ENCODE measurements at places on chromosomes 2 and 18.
A peak's percentile ranks its signal among the peaks of the same experiment; 100 is the strongest.

DNA sequence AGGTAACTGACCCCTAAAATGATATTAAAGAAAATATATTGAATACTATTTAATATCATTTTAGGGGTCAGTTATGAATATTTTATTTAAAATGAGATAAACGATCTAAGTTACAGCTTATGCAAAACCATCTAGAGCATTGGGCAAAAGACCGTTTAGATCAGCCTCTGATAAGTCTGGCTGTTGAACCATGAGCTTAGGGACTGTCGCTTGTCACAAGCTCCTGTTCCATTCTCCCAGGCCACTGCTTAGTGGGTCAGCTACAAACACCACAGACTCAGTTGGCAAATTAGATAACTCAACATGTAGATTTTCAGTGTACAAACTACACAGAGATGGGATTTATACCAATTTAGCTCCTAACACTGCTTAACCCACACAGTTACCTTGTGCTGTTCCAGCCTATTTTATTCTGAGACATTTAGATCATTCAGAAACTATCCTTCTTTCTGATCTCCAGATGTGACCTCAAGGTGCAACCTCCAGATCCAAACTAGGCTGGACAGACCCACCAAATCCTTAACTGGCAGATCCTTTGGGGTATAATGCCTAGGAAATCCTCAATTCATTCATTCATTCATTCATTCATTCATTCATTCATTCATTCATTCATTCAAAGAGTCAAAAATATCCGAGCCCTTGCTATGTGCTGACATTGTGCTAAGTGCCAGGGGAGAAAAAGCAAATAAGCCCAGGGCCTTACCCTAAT is 82.8 kb downstream of the HRH4 start:
- no peak for DNase-seq

DNA sequence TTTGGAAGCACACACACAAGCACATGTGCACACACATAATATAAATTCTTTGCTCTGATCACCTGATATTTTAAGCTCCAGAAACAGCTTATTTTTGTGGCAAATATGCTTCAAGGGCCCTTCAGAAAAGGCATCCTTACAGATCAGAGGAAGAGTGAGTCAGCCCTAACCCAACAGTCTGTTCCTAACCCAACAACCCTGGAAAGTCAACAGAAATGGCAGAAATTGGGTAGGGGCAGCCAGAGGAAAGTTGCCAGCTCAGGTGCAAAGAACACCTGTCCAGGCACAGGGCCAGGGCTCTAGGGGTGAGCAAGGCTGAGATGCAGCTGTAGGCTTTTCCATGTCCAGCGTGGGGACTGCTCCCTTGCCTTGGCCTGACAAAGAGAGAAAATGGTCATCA is 6.4 kb upstream of the NCKAP5 start:
- no peak for DNase-seq

GRCh38 chr2:240481720-240482119 is 46.3 kb downstream of the GPC1 start:
- no peak for DNase-seq

GRCh38 chr18:63664571-63664970 is 2.9 kb upstream of the SERPINB3 start:
- no peak for DNase-seq

GRCh38 chr2:172599947-172600346 is 44.1 kb downstream of the PDK1 start:
- DNase-seq = no peak

DNA sequence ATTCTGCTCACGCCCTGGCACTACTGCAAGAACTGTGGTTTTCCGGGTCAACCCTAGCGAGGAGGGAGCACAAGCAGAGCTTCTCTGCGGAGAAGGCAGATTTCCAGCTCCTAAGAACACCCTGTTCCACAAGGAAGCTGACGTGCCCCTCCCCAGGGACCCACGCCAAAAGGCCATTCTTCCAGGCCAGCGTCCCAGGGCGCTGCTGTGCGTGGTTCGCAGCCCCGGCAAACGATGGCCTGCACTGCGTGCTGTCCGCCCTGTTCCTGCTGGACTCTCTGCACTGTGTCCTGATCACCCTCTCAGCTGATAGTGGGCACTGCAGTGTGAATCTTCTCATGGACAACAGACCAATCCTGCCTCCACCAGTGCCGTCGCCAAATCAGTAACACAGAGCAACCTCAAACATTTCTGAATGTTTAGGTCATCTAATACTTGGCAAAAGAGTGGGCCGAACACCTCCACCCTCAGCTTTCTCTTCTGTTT is 49.1 kb downstream of the ADI1 start:
- no peak for DNase-seq

DNA sequence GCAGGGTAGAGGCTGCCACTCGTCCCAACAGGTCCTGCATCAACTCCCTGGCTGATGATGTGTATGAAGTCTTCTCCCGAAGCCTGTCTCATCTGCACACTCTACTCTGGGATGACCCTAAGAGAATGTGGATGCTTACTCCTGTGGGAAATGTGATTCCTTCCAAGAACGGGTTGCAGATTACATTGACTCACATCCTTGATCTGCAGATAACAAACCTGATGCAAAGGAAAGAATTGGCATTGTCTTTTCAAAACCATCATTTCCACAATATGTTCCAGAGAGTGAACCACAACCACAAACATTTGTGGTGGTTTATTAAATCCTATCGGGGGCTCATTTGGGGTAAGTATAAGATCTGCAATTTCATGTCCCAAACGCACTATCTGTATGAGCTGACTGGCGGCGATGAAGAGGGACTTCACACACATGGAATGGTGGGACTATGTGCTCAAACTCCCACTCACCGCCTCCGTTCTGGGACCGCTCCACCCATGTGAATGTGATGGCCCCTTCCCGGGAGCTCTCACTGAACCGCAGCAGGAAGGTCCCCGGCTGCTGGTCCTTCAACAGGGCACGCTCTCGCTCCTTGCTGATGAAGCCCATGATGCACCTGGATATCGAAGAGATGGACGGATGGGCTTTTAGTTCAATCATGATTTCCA is 35.5 kb downstream of the STAT1 start:
- DNase-seq = no peak

GRCh38 chr2:196957881-196958525 is 31.5 kb upstream of the PGAP1 start:
- DNase-seq = no peak

GRCh38 chr2:223949241-223949840 is 4.2 kb upstream of the WDFY1 start:
- DNase-seq = no peak

- DNase-seq = no peak
Observed at GRCh38 chr2:175039031-175039430, 33.9 kb upstream of the CHN1 start.

- DNase-seq = no peak
Observed at GRCh38 chr18:11842562-11842961, 8.7 kb upstream of the CHMP1B start.

- no peak for DNase-seq
Observed at GRCh38 chr2:138364554-138365162, 136.9 kb upstream of the SPOPL start.

DNA sequence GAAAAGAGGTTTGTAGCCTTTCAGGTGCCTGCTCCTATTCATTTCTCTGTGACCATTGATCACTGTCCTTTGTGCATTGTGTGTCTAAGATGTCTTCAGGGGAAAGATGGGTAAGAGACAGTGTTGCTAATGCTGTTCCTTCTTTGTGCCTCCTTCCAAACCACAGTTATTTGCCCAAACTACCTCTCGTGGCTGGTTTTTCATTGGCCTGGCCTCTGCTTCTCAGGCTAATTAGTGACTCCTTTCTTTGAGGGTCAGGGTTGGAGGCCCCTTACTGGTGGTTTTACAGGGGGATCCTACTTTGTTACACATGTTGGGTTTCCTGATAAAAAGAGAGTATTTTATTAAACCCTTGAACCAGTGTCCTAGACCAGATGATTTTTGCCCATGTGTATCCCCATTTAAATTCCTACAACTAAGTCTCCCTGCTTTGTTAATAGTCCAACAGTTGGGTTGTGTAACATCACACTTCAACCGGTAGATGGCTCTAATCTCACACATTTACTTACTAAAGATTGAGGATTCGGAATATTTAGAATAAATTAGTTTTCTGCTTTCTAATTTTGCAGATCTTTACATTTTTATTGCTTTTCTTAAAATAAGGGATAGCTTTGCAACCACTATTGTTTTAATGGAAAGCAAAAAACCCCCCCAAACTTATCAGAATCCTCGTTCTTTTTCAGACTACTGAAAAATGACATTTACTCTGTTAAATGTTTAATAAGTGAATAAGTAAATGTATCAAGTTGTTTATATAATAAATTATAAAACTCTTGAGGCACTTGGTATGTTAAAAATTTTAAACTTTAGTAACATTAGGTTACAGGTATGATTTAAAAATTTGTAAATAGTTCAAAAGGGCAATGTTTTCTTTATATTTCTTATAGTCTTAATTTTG is 2.4 kb downstream of the MARS2 start:
- DNase-seq = peak; percentile 53

DNA sequence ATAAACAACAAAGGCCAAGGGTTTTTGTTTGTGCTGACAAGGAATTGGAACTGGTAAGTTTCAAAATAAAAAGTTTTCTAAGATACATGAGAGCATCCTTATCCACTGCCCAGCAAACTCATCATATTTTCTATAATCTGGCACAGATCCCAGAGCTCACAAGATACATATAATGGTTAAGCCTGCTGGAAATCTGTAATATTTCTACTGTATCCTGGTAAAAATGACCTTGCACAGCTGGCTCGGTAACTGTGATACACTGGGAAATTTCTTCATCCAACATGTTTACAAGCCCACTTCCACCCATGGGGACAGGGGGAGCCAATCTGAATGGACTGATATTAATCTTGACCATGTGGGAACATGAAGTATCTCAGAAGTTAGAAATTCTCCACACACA is 425.4 kb upstream of the MMADHC start:
- DNase-seq = no peak

DNA sequence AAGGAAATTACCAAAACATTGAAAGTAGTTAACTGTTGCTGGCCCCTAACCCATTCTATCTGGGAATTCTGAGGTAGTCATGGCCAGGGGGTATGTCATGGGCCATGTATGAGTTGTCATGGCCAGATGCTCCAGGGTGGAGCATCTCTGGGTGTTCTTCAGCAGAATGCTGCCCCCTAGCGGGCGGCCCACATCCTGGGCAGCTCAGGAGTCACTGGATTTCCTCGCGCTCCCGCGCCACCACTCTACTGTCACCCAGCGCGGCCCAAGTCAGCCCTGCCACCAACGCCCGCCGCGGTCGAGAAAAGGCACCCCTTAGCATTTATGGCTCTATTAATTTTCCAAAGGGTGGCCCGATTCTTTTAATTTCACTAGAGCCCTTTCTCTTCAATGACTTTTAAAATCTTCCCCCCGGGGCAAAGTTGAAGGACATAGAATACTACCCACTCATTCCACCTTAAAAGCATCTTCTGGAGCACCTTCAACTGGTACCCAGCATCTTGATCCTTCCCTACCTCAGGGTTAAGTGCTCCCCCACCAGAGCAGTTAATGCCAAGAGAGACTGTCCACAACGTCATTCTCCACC is 41.6 kb downstream of the PKDCC start:
- DNase-seq = peak; percentile 65

- DNase-seq = no peak
Observed at GRCh38 chr2:65453916-65454315, 21.5 kb upstream of the SPRED2 start.

DNA sequence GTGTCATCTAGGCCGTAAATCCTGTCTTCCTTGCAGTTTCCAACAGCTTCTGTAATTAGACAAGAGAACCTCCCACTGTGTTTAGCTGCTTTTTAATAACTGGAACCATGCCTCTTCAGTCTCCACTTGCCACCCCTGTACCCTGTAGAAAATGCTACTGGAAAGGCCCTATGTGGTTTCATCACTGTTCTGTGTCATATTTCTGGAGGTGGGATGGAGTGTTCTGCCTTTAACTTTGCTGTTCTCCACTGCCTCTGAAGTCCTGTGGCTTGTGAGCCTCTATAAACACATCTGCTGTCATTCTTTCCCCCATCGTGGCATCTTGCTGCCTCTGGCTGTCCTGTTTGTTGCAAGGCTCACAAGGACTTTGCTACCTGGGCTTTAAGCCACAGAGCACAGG is 17.9 kb downstream of the MGAT5 start:
- no peak for DNase-seq

GRCh38 chr2:217631115-217631514 is 371.7 kb downstream of the TNS1 start:
- DNase-seq = no peak

DNA sequence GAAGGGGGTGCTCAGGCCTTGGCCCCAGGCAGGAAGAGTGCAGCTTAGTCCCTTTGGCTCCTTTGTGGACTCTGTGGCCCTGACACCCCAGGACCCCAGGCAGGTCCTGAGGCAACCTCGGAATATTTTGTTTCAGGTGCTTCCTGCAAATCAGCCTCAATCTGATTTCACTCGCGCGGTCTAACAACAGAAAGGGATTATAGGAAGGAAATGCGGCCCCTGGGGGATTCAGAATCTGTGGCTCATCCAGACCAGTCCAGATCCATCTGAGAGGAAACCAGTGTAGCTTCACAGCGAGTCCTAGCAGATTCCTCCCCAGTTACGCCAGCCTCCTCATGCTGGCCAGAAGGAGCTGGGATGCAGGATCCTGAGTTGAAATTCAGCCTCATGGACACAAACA is 59.5 kb upstream of the YWHAQ start:
- no peak for DNase-seq

DNA sequence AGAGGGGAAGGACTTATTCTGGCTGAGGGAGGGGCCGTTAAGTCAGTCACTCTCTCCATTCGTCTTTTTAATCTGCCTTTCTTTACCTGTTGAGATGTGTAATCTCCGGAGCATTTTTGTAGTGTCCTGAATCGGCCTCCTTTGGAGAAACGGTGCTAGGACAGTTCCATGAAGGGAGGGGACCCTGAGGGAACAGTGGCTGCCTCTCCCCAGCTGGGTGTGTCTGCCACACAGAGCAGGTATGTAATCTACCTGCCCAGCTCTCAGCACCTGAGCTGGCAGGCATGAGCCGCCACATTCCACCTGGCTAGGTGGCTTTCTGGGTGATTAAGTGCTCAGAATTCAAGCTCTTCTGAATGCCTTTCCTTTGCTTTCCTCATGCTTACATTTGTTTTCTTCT is 131.2 kb downstream of the WDSUB1 start:
- no peak for DNase-seq

DNA sequence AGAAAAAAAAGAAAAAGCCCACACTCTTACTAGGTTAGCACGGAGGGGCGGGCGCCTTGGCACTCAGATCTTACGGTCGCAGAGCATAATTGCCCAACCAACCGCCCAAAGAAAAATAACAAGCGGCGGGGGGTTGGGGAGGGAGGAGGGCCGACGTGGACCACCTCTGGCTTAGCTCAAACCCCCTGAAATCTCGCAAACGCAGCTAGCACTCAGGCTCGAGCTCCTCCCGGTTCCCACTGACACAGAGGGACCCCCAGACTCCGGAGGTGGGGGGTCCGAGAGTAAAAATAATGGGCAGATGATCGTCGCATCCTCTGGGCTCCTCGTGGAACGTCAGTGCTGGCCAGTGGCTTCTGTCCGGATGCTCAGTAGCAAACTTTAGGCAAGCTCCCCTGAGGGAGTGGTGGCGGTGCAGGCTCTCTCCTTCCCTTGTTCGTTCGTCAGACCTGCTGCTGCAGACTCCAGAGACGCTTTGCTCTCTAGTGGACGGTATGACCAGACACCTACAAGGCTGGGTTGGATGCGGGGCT is 12.0 kb downstream of the CATIP start:
- DNase-seq = no peak

All from activated CD4-positive, alpha-beta T cell treated with anti-CD3 and anti-CD28 coated beads, Interleukin-10, Interleukin-2, amounts not matched to agents 100 ng/mL and 50 ng/mL, durations not matched to agents 16 hours and 8 hours (primary cell).